ENCODE measurements at places on chromosomes 1 and 21.

DNA sequence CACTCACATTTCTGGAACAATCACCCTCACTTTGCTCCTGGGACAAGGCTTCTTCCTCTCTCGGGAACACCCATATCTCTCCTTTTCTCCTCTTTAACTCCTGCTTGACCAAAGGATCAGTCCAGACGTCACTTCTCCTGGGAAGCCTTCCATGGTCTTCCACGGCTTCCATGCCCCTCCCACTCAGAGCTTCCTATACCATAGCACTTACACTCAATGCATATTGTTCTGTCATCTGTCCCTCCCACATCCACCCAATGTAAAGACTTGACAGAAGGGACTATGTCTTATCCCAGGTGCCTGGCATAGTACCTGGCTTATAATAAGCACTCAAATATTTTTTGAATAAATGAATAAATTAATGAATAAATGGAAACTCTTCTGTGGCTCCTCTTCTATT is 28.2 kb downstream of the CD34 start:
- DNase-seq, result no peak

- no peak for DNase-seq
Observed at GRCh38 chr1:184972315-184973055, 1.8 kb downstream of the NIBAN1 start.

DNA sequence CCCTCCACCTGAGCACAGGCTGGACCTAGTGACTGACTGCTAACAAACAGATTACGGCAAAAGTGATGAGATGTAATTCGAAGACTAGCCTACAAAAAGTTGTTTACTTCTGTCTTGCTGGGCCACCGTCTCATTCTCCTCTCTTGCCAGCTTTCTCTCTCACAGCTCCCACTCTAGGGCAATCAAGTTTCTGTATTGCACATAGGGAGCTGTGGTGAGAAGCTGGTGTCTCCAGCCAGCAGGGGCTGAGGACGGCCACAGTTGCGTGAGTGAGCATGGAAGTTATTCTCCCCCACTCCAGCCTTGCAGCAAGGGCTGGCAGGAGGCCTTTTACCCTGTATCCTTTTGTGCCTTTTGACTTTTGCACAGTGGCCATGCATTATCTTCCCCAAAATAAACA is 8.6 kb upstream of the COL6A2 start:
- DNase-seq, result no peak

- DNase-seq, result no peak
Observed at GRCh38 chr21:41032541-41032940, 135.4 kb upstream of the BACE2 start.

- DNase-seq, result peak; percentile 96
Observed at GRCh38 chr1:23959461-23960290, at the start of gene PNRC2. TSS of gene PNRC2 (plus strand) at chr1:23959828. CDS start at chr1:23961458, 1,630 bp downstream.

- no peak for DNase-seq
Observed at GRCh38 chr1:147556643-147557042, 15.3 kb downstream of the BCL9 start.

DNA sequence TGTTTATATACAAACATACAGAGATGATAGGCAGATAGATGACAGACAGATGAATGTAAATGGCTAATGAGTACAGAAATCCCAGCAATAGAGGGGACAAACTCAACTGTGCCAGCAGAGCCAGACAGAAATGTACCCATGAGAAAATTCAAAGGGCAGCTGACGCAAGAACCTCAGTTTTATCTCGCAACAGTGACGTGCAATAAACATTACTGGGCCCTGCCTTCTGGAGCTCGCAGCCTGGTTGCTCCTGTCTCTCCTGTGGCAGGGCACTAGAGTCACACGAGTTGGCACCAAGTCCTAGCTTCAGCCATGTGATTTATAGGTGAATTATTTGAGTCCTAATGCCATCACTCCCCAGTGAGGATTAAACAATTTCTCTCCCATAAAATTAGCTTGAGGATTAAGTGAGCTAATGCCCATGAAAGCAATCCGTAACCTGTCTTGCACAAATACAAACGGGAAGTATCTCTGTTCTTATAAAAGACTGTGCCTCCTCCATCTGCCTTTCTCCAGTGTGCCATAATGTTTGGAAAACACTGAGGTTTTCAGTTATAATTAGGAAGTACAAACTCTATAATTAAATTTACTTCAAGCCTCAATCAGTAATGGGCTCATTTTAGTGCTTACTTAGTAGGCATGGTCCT is 50.7 kb downstream of the VAV3 start:
- DNase-seq, result no peak

- DNase-seq, result no peak
Observed at GRCh38 chr1:237126180-237126579, 84.2 kb downstream of the RYR2 start.

- DNase-seq, result no peak
Observed at GRCh38 chr1:234997201-234997895, 131.3 kb downstream of the TOMM20 start.

GRCh38 chr1:205537386-205538018 is 33.0 kb downstream of the CDK18 start:
- DNase-seq, result no peak

- no peak for DNase-seq
Observed at GRCh38 chr1:110390096-110390495, 730 bp downstream of the SLC16A4 start.

GRCh38 chr1:110425612-110426152 is 18.2 kb upstream of the LAMTOR5 start:
- no peak for DNase-seq

DNA sequence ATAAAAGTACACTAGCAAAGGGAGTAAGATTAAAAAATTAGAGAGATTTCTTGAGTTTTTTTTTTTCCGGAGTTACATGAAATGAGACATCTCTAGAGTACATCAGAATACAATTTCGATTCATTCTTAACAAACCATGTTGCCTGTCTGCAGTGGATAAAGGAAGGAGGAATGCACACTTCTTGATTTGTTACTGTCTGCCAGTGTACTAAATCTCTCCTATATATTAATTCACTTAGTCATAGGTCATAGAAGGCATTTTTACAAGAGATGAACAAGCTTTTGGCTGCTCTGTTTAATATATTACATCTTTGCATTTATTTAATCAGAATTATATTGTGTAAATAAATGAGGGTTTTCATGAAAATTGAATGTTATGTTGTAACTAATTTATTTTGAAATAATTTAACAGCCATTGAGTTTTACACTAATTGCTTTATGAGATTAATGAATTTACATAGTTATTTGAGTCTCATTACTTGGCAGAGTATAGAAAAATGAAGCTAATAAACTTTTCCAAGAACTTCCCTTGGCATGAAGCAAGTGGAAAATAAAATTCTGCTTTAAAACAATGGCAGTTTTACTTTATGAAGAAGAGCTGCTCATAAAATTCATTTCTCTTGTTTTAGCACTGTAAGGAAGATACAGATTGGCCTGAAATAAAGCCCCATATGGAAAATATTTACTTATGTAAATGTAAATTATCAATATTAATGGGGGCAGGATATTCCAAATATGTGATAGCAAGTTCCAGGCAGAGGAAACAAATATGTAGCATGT is 1284.7 kb downstream of the BRINP3 start:
- DNase-seq, result no peak

- no peak for DNase-seq
Observed at GRCh38 chr1:39936724-39937491, 18.0 kb upstream of the MFSD2A start.

GRCh38 chr1:41245659-41246058 is 3.6 kb upstream of the SCMH1 start:
- no peak for DNase-seq

DNA sequence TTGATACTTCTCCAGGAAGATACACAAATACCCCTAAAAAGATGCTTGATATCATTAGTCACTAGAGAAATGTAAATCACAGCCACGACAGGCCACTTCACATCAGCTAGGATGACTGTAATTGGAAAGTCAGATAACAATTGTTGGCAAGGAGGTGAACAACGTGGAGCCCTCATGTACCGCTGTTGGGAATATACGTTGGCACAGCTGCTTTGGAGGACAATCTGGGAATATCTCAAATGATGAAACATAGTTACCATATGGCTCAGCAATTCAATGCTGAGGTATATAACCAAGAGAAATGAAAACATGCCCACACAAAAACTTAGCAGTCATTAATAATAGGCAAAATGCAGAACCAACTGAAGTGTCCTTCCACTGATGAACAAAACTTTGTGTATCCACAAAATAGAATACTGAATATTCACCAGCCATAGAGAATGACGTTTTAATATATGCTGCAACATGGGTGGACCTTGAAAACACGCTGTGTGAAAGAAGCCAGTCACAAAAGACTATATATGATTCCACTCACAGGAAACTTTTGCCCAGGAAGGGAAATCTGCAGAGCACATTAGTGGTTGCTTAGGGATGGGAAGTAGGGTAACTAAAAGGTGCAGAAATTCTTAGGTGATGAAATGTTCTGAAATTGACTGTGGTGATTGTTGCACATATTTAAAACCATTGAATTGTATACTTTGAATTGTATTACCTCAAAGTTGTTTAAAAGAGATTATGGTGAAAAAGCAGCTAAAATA is 95.4 kb downstream of the AHCTF1 start:
- no peak for DNase-seq

All from stimulated activated CD4-positive, alpha-beta T cell treated with anti-CD3 and anti-CD28 coated beads, Interleukin-4, amount 100 ng/mL, for 48 hours (primary cell).